Kidney capillary endothelial cell (primary cell): ENCODE measurements at places on chromosomes 4 and X.

GRCh38 chr4:99572527-99573240, 1.9 kb upstream of the MTTP start:
- no peak for DNase-seq

GRCh38 chr4:187274153-187274552, 550.5 kb upstream of the FAT1 start:
- no peak for DNase-seq

DNA sequence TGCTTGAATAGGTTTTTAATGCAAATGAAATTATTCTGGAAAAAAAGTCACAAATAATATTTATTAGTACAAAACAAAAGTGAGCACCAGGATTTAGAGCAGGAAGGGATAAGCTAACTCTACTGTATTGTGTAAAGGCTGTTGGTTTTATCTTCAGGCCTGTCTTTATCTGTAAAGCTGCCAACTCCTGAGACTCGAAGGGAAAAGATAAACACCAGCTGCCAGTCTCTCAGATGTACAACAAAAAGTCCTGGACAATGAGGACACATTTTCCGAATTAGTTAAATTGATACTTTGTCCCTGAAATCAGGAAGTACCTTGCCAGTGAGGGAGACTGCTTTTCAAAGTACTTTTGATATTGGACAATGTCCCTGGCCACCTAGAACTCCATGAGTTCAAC, 8.8 kb downstream of the DDX60 start:
- DNase-seq, result no peak

- DNase-seq, result no peak
Observed at GRCh38 chr4:124202099-124202498, 510.4 kb downstream of the ANKRD50 start.

DNA sequence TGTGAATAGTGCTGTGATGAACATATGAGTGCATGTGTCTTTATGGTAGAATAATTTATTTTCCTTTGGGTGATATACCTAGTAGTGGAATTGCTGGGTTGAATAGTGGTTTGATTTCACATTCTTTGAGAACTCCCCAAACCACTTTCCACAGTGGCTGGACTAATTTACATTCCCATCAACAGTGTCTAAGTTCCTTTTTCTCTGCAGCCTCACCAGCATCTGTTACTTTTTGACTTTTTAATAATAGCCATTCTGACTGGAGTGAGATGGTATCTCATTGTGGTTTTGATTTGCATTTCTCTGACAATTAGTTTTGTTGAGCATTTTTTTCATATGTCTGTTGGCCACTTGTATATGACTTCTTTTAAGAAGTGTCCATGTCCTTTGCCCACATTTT, 29.1 kb downstream of the JADE3 start:
- DNase-seq, result no peak

DNA sequence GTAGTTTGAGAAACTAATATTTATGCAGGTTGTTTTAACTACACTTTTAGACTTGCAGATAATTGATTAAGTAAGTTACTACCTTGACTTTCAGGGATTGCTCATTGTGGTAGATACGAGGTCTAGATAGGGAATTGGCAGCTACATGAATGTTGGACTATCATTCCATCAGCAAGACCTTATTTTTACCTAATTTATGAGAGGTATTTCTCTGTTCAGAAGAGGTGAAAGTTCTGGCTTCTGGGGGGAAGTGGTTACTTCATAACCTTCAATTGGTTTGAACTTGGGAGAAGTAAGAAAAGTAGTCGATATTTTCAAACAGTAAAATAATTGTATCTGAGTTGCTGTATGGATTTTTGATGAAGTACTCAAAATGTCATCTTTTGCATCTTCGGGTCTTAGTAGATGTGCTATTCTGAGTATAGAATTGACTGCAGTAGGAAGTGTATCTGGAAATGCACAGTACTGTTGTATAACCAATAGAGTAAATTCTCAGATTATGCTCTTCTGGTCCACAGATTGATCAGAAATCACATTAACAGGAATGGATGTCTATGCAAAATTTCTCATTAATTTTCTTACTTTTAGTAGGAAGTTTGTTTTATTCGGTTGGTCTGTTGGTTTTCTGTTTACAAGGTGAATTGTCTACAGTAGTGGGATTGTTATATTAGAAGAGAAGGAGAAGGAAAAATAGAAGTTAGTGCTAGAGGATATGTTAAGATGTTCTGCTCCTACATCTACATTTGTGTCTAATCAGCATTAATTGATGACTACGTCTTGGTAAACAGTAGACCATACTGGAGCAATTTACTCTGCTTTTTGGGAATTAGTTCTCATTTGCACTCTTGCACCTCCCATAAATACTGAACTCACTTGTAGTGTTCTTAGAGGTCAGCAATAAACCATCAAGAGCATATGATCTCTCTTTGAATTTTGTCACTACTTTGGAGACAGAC, 3.0 kb downstream of the NFKB1 start:
- no peak for DNase-seq

GRCh38 chr4:30720021-30720660, at the start of gene PCDH7:
TSS of gene PCDH7 (plus strand) at chr4:30720369. CDS start at chr4:30721423, 1,054 bp downstream.
- peak; percentile 30 for DNase-seq

DNA sequence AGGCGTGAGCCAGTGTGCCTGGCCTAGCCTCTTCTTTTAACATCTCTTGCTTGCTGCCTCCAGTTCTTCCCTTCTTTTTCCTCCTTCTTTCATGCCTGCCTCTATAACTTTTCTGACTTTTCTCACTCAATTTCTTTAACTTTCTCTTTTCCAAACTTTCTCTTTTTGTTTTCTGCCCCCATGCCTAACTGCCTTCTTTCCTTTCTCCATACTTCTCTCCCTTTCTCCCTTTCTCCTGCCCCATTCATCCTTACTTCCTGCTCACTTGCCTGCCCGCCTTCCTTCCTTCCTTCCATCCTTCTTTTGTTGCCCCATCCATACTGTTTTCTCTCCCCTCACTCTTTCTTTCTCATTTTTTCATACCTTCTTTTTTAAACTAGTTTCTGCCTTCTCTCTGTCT, 105.2 kb downstream of the RBMX2 start:
- no peak for DNase-seq

GRCh38 chrX:10106806-10107205, 50.0 kb upstream of the CLCN4 start:
- no peak for DNase-seq

DNA sequence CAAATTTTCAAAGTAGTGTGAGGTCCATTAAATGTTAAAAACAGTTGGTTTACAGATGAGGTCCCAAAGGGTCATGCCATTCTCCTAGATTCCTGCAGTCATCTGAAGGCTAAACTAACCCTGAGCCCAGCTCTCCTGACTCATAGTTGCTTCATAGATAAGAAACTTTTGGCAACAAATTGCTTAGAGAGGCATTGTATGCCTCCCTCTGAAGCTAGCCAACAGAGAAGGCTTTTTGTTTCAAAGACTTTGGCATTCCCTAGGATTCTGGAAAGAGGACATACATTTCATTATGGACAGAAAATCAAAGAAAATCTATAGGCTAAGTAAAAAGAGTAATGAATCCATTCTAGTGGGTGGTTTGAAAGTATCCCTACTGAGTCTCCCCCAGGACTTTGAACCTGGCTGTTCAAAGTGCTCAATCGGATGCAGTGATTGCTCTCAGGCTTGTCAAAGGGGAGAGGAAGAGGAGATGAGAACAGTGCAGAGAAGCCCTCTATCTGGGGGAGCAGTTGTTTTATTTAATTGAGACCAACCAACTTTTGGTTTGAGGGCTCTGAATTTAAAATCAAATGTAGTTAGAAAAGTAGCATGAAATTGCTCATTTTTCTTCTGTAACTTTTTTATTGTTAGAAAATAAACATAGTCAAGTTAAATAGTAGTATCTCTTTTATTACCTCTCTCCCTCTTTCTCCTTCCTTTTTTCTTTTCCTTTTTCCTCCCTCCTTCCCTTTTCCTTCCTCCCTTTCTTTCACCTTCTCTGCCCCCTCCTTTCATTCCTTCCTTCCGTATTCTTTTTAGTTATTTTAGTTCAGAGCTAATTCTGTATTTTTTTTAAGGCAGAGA, 72.3 kb upstream of the ZNF518B start:
- DNase-seq, result no peak

GRCh38 chrX:32448945-32449344, 762.4 kb downstream of the DMD start:
- no peak for DNase-seq

DNA sequence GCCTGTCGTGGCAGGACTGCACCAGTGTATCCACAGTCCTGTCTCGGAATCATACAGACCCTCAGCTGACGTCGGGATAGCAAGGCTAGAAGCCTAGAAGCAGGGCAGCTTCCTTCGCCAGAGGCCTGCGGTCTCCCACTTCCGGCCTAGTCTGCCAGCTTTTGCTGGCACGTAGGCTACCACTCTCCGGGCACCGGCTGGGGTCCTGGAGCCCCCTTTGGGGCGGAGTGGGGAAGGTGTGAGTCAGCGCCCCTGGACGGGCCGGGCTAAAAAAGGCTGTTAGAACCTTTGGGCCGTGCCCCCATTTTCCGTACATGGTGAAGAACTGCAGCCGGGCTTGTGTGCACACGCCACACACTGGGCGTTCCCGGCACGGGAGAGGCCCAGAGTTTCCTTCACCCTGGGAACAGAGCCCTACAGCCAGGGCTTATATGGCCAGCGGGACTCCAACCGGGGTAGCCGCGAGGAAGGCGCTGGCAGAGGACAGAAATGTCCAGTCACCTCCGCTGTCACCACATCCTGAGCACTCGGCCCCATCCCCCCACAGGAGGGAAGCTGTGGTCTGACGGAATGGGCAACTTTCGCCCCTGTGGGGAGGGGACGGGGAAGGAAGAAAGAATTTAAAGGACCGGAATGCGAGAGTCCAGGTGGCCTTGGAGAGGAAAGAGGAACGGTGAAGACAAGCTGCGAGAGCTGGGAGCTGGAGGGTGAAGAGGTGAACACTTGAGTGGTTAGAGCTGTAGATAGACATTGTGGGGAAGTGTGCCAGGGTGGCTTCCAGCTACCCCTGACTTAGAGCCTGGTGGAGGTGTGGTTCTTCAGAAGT, 4.6 kb downstream of the MAGIX start:
- DNase-seq, result peak; percentile 42

DNA sequence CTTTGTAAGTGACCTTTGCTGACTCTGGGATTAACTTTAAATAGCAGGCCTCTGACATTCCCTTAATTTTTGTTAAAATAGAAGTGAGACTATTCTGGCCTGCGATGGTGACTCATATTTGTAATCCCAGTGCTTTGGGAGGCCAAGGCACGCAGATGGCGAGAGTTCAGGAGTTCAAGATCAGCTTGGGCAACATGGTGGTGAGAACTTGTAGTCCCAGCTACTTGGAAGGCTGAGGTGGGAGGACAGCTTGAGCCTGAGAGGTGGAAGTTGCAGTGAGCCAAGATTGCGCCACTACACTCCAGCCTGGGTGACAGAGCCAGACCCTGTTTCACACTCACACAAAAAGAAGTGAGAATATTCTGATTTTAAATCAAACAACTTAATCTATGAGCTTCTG, 27.3 kb downstream of the ZNF330 start:
- no peak for DNase-seq

GRCh38 chr4:7196288-7196651, 3.9 kb downstream of the SORCS2 start:
- DNase-seq, result no peak

GRCh38 chr4:112055100-112055499, 90.2 kb upstream of the FAM241A start:
- no peak for DNase-seq

DNA sequence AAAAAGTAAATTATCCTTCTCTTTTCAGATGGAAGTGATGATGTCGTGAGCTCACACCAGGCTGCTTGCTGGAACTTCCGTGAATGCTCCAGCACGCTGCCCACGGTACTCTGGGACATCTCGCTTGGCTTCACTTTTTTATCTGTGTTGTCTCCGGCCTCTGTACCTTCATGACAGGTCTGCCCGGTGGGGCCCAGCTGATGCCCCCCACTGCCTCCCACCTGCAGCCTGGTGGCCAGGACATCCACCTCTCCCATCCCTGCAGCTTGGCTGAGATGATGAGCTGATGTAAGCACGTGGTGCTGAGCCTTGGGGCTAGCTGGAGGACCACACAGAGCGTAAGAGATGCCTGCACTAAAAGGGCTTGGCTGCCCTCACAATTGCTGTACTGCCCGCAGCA, 59.0 kb upstream of the HELT start:
- DNase-seq, result no peak

DNA sequence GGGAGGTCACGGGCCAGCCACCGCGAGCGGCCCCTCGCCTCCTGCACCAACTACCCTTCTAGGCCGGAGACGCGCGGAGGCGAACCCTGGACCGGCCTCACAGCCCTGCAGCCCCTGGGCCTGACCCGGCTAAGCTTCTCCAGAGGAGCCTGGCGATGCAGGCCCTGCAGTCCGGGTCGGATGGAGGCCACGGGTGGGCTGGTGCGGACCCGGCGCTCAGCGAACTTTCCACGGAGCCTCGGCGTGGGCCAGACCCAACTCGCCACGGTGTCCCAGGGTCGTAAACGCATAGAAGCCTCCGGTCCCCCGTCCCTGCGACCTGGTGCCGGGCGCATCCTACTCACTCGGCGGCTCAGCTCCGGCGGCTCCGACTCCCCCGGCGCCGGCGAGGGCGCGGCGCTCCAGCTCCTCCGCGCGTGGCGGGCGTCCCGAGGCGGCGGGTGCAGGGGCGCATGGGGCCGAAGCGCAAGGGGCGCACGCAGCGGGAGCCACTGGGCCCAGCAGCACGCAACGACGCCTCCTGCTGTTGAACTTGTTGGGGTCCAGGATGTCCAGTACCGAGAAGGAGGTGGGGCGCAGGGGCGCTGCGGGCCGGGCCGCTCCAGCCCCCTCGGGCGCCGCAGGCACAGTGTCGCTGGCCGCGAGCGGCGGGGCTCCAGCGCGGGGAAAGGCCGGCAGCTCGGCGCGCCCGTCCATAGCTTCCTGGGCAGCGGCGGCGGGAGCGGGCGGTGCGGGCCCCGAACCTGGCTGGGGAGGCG, 427 bp downstream of the NKX1-1 start:
- no peak for DNase-seq

GRCh38 chr4:129950217-129950616, 854.3 kb downstream of the C4orf33 start:
- DNase-seq, result no peak

GRCh38 chrX:105829011-105829410, 6.7 kb downstream of the NRK start:
- DNase-seq, result no peak

GRCh38 chr4:8005814-8006215, 66.2 kb upstream of the AFAP1 start:
- DNase-seq, result no peak

DNA sequence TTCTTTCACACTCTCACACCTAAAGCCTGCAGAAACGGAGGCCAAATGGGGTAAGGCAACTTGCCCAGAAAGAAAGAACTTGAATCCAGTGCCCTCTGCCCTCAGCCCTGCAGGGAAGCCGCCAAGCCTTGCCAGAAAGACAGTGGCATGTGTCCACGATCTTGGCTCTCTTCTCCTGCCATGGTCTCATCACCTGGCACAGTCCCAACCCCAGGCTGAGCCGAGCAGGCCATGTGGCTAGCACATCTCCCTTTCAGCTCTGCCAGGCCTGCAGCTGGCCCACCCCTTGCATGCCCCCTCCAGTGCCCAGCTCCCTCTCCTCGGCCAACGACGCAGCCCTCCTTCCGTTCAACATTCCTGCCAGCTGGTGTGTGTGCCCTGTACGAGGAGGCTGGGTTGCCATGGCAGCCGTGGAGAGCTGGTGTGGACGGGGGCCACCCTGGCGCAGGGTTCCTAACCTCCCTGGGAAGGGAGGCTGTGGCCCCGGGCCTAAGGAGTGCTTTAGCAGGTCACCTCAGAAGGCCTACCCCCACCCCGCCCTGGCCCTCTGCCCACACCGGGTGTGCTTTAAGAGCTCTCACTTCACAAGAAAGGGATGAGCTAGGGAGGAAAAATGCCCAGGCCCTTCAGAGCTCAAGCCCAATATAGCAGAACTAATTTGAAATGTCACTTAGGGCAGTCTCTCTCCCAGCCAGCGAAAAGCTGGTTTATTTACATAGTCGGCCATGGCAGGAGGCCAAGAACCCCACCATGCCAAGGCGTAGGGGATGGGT, 73.0 kb upstream of the PJA1 start:
- no peak for DNase-seq
